Left cardiac atrium (tissue), 4 donors: ENCODE measurements at places on chromosomes 5 and 9. TPM values are rescaled to one million over a fixed set of nuclear protein-coding genes. Genes with fewer than 3 reads are reported as not detected.

DNA sequence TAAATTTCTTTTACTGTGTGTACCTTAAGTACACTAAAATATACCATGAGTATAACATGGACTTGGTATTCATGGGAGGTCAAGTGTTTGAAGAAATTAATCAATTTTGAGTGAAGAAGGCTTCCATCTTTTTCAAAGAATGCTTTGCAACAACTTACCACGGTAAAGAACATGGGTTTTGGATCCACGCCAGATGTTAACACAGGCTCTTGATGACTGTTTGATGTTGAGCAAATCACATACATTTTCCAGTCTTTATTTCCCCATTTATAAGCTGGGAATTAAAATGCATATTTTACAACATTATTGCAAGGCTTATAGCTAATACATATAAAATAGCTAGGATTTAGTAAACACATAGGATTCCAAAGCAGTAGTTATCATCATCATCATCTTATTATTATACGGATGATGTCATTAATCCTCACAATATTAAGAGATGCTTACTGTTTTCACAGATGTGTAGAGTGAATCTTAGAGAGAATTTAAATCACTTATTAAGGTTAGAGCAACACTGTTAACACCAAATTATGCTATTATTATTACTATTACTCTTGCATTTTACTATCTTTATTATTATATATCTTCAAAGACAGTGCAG is 362.0 kb downstream of the PRELID2 start:
- DNase-seq, result no peak

DNA sequence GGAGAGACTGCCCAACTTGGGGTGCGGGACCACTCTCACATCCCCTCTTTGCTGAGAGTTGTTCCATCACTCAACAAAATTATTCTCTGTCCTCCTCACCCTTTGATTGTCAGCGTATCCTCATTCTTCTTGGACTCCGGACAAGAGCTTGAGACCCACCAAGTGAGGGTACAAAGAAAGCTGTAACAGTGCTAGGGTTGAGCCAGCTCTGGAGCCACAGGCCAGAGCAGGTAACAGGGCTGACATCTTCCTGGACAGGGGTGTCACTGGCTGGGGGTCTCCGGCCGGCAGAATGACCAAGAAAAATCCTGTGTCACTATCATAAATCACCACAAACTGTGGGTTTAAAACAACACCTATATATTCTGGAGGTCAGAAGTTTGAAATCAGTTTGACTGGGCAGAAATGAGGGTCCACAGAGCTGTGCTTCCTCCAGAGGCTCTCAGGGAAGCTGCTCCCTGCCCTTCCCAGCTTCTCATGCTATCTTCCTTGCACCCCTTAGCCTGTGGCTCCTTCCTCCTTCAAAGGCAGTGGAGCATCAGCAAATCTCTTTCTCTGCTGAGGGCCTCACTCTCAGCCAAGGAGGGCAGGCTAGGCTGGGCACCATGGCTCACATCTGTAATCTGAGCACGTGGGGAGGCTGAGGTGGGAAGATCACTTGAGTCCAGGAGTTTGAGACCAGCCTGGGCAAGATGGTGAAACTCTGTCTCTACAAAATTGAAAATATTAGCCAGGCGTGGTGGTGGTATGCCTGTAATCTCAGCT is 4.1 kb upstream of the BBLN start:
- peak; percentile 5 for DNase-seq

- no peak for DNase-seq
Observed at GRCh38 chr5:10480237-10480985, 38.7 kb downstream of the ROPN1L start.

- no peak for DNase-seq
Observed at GRCh38 chr5:168228668-168229067, 62.8 kb upstream of the WWC1 start.

DNA sequence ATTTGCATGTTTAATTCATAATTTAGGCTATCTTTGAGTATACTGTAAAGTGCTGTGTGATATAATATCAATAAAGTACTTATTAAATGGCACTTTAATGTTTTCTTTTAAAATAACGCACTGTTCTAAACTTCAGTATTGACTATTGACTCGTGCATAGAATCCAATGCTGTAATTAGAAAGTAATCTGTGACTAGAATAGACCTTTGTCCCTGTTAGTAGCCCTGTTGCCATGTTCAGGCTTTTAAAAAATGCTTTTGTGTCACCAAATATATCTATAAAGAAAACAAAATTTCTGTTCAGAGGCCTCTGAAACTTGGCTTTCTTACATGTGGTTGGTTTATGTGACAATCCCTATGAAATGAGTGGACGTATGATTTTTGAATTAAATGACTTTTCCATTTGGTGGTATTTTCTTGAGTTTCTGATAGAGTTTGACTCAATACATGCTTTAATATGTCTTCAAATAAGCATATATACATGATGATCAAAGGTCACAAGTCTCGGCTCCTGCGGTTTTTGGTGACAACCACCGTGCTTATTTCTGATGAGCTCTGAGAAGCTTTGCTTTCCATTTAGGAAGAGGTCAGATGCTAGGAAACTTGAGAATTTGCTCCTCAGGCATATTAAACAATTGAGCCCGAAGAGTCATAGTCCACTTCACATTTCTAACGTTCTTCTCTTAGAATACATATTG is 174.7 kb downstream of the NR3C1 start:
- DNase-seq, result no peak

- DNase-seq, result no peak
Observed at GRCh38 chr5:138950421-138951031, 75.4 kb upstream of the LRRTM2 start.

GRCh38 chr5:10595672-10596309 is 31.9 kb downstream of the ANKRD33B start:
- DNase-seq, result peak; percentile 41

GRCh38 chr9:84701801-84702200 is 32.3 kb downstream of the NTRK2 start:
- DNase-seq, result no peak

- DNase-seq, result no peak
Observed at GRCh38 chr5:160500786-160501779, 79.4 kb downstream of the PTTG1 start.

DNA sequence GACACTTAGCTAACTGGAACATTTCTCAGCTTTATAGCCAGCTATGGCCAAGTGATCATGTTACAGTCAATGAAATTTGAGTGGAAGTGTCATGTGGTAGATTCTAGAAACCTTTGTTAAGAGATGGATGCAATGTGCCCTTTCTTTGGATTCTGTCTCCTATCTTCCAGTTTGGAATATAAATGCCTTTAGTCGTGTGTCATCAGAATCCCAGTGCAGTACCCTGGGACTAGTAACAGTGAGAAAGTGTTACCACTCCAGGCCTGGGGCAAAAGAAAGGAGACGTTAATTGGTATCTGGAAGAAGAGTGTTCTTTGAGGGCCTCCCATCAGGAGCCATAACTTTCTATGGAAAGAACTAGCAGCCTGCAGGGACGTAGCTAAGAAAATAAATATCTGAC is 149.6 kb downstream of the SNX18 start:
- DNase-seq, result no peak

DNA sequence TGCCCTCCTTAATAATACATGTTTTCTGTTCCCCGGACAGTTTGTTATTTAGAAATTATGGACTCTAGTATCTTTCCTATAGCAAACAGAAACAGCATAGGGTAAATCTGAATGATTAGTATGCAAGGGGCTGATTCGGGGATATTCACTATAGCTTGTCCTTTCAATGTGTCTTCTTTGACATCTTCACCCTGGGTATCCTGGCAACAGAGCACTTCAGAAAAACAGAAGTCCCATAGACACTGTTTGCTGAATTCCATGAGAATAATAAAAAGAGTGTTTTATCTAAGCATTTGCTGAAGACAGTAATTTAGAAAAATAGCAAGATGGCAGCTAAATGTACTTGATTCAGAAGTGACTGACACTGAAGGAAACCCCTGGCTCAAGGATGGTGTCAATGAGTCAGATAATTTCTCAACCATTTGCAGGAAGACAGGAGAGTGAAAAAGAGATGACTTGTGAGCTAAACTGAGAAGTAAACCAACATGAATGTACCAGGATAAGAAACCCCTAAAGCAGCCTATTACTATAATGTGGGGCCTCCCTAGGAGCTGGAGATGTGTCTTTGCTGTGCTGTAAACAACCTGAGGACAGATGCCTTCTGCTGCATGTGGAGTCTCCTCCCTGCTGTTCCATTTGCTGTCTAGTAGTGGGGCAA is 246.2 kb downstream of the MAN2A1 start:
- DNase-seq, result no peak

GRCh38 chr5:61498121-61498520 is 166.1 kb downstream of the ZSWIM6 start:
- no peak for DNase-seq

DNA sequence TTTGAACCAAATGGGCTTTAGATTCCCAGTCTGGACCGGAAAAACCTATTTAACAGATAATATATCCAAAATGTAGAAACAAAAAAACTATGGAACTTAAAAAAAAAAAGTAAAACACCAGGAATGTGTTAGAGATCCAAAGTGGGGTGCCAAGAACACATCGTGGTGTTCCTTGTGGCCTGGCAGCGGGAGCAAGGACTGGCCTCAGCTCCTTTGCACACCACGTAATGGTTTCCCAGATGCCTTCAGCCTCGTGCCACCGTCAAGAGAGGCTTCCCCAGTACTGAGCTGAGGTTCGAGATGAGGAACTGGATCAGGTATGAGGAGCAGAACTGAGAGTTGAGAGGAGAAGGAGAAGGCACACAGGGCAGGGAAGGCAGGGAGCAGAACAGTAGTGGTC is 3.5 kb downstream of the ASPN start:
- DNase-seq, result no peak

DNA sequence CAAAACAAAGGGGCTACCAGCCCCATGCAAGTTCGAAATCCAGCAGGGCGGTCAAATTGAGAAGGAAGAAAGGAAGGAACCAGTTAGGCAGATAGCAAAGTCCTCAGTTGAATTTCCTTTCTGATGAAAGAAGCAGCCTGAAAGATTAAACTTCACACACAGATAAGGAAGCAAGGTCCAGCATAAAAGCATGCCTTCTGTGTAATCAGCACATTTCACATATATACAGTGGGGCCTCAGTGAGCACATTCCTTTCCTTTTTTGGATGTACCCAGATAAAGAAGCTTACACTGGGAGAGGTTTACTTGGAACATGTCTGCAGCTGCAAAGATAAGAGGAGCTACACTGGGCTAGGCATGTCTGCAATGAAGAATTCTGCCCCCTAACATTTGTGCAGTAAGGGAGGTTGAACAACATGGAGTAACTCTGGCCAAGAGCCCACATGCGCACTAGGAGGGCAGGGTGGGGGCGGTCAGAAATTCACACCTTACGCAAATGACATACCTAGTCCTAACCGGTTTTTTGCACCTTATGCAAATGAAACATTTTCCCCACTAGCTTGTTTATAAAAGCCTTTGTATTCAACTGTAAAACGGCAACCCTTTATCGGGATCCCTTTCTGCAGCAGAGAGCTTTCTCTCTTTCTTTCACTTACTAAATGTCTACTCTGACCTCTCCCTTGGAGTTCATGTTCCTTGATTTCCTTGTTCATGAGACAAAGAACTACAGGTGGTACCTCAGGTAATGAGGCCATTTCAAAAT is 149.7 kb upstream of the FBXL17 start:
- no peak for DNase-seq

- no peak for DNase-seq
Observed at GRCh38 chr5:6059137-6059800, 319.1 kb downstream of the MED10 start.

- DNase-seq, result no peak
Observed at GRCh38 chr9:4573634-4574389, 83.5 kb downstream of the SLC1A1 start.

GRCh38 chr9:70923961-70924360 is 197.5 kb downstream of the TRPM3 start:
- DNase-seq, result no peak

- no peak for DNase-seq
Observed at GRCh38 chr5:80153586-80154126, 102.2 kb downstream of the SERINC5 start.

GRCh38 chr5:121688781-121689180 is 162.9 kb upstream of the FTMT start:
- no peak for DNase-seq

GRCh38 chr9:97543561-97543960 is 42.1 kb downstream of the TMOD1 start:
- DNase-seq, result no peak

DNA sequence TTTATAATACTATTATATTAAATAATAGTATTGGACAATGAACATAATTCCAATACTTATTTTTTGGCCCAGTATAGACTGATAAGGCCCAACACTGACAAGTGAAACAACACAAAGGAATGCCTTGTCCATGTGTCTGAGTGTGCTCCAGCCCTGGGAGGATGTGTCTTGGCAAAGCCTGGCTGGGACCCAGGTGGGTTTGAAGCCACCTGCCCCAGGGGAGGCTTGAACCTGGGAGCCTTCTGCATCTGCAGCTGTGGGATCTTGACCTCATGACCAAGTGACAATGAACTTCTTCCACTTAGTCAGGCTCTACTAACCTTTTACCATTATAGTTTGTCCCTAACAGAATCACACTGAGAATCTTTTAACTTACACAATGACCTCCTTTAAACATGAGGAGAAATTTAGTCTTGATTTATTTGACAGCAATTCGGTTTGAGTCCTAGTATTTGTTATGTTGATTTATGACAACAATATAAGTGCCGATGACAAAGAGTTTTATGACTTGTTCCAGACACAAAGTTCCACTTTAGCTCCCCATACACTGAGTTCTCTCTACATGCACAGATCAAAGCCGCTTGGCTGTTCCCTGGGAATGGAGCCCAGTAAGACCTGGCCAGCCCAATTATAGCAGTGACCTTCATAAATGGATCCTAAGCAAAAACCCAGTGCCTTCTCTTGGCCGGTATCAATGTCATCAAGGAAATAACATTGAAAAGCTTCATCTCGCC is 294.5 kb downstream of the CTNND2 start:
- DNase-seq, result no peak

DNA sequence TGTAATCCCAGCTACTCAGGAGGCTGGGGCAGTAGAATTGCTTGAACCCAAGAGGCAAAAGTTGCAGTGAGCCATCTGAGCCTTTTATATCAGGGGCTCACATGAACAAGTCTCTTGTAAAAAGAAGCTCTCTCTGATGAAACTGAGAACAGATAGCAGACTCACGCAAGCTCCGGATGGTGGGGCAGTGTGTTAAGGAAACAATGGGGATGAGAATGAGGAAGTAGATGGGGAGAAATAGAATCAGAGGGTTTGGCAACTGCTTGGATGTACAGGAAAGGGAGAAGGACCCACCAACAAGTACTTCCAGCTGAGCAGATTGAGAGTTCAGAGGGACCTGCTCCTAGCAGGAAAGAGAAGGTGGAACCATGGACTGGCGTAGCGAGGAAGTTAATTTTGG is 18.6 kb downstream of the TMEM252 start:
- no peak for DNase-seq

TMOD1 gene
- total RNA-seq, result 149 TPM

LCN1 gene
- total RNA-seq, result not detected

SLC9A3 gene
- 0.99 TPM for total RNA-seq

NPR3 gene
- 26.2 TPM for total RNA-seq

SPATA31D4 gene
- not detected for total RNA-seq

EMB gene
- total RNA-seq, result 35.8 TPM
